Activated CD4-positive, CD25-positive, alpha-beta regulatory T cell (primary cell): ENCODE measurements at places on chromosomes 7 and 10.

DNA sequence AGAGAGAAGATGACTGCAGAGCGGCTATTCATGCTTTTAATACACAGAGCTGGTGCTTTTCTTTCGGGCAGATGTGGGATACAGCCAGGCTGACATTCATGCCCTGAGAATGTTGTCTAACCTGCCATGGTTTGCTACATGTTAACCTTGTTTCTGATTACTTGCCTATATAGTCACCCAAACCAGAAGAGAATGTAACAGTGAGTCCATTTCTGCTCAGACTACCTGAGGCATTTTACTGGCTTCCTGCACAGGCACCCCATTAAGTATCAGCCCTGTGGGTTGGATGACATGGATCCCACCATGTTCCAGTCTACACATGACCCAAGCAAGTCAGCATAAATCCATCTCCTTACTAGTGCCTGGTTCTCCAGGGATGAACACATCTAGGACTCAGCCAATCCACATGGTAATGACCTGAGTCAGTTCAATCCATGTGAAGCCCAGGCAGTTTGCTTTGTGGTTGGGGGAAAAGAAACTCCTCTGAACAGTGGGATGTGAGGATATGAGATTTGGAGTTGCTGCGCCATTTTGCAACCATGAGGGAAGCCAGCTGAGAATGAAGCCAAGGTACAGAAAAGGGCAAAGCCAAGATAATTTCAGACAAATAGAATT is 55.7 kb upstream of the MKX start:
- no peak for DNase-seq

- no peak for DNase-seq
Observed at GRCh38 chr10:100109670-100110069, 28.0 kb upstream of the CPN1 start.

GRCh38 chr7:74174606-74175082 is 488 bp downstream of the EIF4H start:
- DNase-seq, result peak; percentile 28

GRCh38 chr10:47092376-47092775 is 181.1 kb downstream of the PTPN20 start:
- no peak for DNase-seq

- DNase-seq, result no peak
Observed at GRCh38 chr7:7148798-7149481, 33.4 kb upstream of the C1GALT1 start.

- DNase-seq, result no peak
Observed at GRCh38 chr7:97601931-97602457, 129.9 kb upstream of the TAC1 start.

- DNase-seq, result no peak
Observed at GRCh38 chr10:51964630-51965029, 265.2 kb upstream of the CSTF2T start.

GRCh38 chr10:121610798-121611323 is 12.6 kb upstream of the FGFR2 start:
- no peak for DNase-seq

GRCh38 chr7:119959811-119960210 is 313.2 kb upstream of the KCND2 start:
- DNase-seq, result no peak

DNA sequence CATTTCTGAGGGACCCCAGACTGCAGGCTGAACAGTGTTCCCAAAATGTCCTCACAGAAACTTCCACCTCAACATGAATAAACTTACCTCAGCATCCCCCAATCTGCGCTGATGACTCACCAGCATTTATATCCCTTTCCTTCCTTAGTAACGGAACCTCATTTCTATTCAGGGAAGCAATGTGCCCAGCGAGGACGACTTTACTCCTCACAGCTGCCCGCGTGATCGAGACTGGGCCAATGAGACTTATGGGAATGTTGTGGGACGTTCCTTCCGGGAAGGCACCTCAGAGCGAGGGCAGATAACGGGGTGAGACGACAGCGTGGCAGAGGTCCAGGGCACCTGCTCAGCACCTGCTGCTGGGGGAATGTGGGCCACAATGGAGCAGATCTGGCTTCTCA is 73.1 kb upstream of the CAMK2B start:
- DNase-seq, result no peak

GRCh38 chr7:117470777-117471176 is 9.0 kb upstream of the CFTR start:
- no peak for DNase-seq

GRCh38 chr10:34351161-34351560 is 463.9 kb downstream of the PARD3 start:
- DNase-seq, result no peak

DNA sequence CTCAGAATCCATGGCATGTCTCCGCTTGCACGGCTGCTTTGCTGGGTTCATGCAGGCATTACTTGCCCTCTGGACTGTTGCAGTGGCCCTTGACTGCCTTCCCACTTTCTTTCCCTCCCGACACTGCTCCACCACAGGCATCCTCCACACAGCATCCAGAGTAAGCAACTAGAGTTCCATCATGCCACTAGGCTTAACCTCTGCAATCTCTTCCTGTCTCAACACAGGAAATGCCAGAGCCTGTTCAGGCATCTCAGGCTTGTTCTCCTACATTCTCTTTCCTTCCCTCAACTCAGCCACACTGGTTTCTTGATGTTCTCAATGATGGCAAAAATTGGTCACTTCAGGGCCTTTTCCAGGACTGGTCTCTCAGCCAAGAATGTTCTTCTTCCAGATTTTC is 284.5 kb upstream of the KLF6 start:
- no peak for DNase-seq

DNA sequence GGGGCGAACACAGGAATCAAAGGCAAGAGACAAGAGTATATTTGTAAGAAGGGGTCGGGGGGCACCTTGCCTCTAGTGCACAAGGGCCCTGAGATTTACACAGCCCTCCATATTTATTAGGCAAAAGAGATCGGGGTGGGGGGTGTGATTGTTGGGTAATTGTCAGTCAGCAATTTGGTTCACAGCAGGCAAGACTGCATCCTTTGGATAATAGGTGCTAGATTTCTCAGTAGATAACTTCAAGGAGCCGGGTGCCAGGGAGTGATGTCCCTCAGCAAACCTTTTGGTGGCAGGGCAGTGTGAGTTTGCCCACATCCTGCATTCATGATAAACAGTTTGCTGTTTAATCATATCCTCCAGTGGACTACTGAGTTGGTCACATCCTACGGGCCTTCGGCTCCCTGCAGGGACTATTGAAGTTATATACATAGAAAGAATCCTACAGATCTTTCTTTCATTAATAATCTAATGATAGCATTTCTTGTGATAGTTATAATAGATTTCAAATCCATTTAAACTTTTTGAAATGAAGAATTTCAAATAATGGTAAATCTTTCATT is 178.5 kb downstream of the GNAI1 start:
- DNase-seq, result no peak

DNA sequence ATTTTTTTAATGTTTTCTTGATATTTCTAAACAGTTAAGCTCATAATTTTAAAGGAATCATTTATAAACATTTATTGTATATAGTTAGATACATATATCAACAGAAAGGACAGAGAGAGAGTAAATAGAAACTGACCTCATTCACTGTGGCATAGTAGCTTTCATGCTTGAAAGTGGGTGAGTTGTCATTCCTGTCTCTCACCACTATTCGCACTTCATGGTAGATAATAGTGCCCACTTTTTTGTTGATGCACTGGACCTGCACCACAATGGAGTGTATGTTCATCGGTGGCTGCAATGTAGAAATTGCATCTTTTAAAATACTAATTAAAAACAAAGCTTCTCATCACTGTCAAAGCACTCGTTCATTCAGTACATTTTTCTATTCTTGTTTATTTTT is 432.0 kb downstream of the PCDH15 start:
- DNase-seq, result no peak

GRCh38 chr7:123674399-123675180 is 18.9 kb downstream of the LMOD2 start:
- no peak for DNase-seq

GRCh38 chr10:3960496-3960895 is 175.5 kb upstream of the KLF6 start:
- DNase-seq, result no peak

GRCh38 chr7:139762886-139763285 is 14.9 kb downstream of the HIPK2 start:
- DNase-seq, result no peak

DNA sequence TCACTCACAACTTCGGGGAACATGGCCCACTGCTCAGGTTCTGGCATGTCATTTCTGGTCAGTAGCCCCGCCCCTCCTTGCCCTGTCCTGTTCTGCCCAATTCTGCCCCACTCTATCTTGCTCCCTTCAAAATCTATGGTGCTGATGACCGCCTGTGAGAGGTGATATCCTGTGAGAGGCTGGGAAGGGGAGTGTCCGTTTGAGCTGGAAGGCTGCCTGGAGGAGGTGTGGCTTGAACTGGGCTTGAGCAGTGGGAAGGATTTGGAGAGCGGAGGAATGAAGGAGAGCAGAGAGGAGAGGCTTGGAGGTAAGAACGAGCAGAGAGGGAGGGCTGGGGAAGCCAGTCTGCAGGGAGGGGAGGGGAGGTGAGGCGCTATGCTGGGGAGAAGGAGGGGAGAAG is 145.3 kb downstream of the RPS24 start:
- DNase-seq, result no peak

DNA sequence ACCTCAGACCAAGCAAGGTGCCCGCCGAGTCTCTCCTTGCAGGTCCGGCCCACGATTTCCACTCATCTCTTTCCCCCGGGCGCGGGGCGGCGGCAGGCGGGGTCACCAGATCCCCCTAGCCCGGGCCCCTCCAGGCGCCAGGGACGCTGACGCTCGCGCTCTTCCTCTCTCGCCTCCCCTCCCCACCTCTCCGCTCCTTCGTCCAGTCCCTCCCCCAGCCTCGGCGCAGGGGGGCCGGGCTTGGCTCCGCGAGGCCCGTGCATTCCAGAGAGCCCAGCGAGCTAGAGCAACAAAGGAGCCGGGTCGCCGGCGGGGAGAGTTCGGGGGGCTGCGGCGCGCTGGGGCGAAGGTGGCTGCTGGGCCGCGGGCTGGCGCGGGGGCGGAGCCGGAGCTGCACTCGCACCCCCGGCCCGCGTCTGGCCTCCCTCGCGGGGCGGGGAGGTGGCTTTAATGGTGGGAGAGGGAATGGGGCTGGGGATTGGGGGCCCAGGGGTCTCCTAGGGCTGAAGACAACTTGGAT is at the start of gene SMO:
Gene SMO (plus strand): TSS at position 262 of the 520 bp plus-strand sequence. CDS start 519 bp downstream, outside the sequence.
- DNase-seq, result no peak

- no peak for DNase-seq
Observed at GRCh38 chr7:4792537-4793126, 17.2 kb downstream of the AP5Z1 start.
